ENCODE measurements at places on chromosomes 3 and 15.

DNA sequence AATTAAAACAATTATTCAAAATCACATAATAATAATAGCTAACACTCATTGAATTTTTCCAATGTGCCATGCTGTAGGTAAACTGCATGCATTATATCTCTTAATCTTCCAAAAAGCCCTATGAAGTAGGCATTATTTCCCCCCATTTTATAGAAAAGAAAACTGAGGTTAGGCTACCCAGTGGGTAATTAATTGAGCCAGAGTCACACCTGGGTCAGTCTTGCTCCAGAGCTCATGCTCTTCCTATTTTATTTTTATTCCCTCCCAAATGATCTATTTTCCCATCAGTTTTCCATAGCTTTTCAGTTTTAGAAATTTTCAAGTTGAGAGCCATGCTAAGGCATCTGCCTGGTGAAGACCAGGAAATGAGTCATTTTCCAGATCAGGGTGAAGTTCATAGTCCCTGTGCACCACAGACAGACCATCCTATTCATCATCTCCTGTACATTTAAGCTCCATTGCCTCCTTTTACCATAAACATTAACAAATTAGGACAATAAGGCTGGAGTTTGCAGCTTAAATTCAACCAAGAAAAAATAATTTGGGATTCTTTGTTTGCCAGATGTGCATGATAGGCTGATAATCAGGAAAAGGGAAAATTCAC is 417.3 kb downstream of the OTOL1 start:
- DNase-seq, result no peak

- DNase-seq, result no peak
These were observed 27.1 kb upstream of the GPR156 start for GRCh38 chr3:120311863-120312794.

GRCh38 chr3:130738241-130738640 is 8.4 kb downstream of the PIK3R4 start:
- no peak for DNase-seq

- DNase-seq, result no peak
These were observed 3.1 kb downstream of the APBA2 start for GRCh38 chr15:28888900-28889299.

DNA sequence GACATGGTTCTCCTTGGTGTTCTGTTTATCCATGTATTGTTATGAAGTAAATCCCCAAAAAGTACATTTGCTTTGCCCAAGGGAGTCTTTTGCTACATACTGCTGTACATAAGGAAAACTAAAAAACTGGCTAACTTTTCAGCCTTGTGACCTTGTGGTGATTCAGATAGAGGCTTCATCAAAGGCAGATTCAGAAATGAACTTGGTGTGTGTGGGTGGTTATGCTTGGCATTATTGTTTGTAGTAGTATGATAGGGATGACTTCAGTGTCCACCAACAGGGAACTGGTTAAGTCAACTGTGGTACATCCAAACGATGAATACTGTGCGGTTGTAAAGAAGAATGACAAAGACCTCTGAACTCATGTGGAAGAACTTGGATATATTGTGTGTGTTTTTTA is 75.6 kb upstream of the CHRNB4 start:
- no peak for DNase-seq

DNA sequence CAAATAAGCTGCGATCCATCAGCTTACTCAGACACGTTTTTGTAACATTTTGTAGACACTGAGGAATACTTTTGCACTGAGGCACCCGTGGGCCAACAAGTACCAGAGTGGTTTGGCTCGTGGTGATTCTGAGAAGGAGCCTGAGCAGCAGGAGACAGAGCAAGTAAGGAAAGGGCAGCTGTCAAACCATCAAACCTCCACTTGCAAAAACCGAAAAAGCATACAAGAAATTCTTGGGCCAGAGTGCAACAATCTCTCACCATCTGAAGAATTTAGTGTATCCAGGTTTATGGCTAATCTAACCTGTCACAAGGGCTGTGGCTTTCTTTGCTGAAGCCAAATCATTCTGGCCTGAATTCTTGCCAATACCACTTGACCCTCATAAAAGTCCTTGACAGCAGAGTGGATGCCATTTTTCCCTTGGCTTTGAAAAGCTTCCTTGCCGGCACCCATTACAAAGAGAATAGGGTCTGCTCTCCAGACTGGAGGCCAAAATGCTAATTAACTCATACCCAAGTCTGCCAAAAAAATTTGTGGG is 56.7 kb downstream of the MYO1E start:
- no peak for DNase-seq

GRCh38 chr3:107001635-107002034 is 375.6 kb upstream of the CCDC54 start:
- DNase-seq, result no peak

GRCh38 chr3:14514323-14514720 is 25.8 kb downstream of the GRIP2 start:
- DNase-seq, result no peak

DNA sequence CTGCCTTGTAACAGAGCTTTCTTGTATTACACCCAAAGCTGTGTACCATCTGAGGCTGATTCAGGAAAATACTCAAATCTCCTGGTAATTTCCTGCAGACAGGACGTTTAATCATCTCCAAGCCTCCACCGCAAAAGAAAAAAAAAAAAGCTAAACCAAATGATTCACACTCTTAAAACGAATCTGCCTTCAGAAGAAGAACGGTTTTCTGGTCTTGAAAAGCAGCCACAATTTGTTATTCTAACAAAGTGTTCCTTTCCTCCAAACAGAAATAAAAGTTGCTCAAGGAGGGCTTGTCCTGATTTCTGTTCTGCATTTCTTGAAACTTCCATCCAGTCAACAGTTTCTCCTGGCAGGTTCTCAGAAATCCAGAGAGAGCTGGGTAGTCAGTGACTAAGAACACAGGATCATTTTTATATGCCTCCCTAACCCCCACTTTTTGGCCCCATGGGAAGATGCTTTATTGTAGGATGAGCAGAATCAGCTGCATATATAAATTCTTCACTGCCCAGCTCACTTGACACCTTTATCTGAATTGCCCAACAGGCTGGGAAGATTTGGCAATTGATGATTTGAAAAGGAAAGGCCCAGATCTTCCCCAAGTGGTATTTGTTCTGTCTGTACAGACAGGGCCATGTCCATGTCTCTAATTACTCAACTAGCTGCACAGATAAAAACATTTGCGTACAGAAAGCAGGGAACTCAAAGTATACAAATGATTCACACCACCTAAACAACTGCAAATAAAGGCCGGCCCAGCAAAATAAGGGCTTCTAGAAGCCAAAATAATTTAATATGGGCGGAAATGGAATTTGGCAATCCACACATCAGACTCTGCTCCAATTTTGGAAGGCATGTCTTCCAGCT is 41.0 kb upstream of the PRICKLE2 start:
- DNase-seq, result no peak

DNA sequence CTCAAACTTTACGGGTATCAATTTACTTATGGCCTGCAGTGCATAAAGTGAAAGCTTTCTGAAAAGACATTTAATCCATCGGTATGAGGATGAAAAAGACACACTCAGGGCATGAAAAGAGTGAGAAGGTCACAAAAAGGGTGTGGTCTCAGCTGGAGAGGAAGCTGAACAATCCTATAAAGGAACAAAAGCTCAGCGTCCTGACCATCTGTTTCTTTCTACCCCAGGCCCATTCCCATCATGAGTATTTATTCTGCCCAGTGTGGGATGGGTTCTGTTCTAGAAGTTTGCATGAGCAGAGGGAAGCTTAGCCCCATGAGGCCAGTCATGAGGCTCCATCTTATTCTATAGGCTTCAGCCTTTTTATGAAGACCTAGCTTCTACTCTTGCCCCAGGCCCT is 144.6 kb downstream of the LPP start:
- DNase-seq, result no peak

GRCh38 chr15:96540283-96540682 is 209.8 kb downstream of the NR2F2 start:
- no peak for DNase-seq

- no peak for DNase-seq
These were observed 493.9 kb downstream of the NLGN1 start for GRCh38 chr3:173891272-173892100.

DNA sequence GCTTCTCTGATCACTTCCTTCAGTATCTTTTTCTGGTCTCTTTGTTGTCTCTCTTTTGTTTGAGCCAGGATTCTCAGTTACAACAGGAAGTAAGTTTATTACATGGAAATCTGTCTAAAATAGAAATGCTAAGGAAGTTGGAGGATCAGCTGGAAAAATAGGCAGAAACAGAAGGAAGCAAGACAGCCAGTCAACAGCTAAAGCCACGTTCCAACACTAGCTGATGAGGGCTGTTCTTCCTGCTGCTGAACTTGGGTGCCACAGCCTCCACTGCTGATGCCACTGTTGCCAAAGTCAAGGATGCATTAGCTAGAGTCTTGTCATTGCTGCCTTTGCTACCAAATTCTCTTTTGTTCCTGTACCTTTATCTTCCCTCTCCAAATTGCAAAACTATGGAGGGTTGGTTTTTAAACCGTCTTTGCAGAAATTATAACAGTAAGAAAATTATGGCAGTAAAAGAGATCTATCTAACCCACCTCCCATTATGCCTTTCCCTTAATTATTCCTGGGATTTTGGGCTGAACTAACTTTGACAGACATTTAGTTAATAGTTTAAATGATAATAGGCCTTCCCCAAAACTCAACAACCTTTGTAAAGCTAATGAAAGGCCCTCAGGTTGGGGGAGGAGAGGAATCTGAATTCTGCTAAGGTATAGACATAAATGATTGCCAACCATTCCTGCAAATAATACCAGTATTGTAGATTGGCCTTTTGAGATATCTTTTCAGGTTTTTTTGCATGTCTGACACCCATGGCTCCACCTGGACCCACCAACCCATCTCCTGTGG is 27.4 kb upstream of the OR5K4 start:
- no peak for DNase-seq

- DNase-seq, result no peak
These were observed 556 bp downstream of the PEX5L start for GRCh38 chr3:180036092-180036670.

GRCh38 chr15:36252146-36252711 is 327.2 kb upstream of the CDIN1 start:
- no peak for DNase-seq

DNA sequence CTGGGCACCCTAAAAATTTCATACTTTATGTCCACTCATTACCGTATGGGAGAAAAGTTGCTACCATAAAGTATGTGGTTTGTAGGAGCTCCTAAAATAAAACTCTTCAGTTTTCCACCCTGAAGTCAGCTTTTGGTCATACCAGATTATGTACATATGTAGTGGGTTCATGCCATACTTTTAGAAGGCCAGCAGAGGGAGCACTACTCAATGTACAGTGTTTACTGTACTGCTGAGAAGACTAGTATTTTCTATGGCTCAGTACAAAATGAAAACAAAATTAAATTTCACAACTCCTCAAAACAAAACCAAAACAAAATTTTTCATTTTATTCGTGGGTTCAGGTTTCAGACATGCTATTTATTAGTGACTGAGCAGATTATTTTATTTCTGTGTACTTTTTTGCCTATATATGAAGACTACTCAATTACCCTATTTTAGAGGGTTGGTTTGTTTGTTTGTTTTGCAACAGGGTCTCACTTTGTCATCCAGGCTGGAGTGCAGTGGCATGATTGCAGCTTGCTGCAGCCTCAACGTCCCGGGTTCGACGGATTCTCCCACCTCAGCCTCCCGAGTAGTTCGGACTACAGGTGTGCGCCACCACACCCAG is 24.3 kb downstream of the NXPE3 start:
- peak; percentile 82 for DNase-seq

DNA sequence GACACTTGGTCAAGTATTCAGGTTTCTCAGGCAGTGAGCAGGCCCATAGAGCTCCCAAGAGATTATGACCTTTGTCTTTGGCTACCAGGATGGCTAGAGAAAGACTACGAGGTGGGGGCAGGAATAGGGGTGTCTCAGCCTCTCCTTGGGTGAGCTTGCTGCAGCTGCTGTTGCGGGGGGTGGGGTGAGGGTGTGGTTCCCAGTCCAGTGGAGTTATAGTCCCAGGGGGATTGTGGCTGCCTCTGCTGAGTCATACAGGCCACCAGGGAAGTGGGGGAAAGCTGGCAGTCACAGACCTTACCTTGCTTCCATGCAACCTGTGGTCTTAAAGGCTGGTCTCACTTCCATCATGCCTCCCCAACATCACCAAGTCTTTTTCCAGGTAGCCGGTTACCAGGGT is 31.7 kb downstream of the ATP2C1 start:
- no peak for DNase-seq

DNA sequence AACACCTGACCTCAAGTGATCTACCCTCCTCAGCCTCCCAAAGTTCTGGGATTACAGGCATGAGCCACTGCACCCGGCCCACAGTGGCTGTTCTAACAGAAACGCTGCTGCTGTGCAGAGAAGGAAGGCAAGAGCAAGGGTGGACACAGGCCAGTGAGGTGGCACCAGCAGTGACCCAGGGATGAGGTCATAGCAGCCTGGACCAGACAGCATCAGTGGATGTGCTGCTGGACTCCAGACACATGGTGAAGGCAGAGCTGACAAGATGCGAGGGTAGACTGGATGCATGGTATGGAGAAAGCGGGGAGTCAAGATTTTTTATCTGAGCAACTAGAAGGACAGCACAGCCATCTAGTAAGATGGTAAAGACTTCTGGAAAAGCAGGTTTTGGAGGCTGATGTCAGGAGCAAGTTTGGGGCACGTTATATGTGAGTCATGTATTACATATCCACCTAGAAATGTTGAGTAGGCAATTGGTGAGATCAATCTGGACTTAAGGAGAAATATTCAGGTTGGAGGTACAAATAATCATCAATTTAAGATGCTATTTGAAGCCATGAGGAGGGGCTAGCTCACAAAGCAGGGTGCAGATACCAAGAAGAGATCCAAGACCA is 22.1 kb upstream of the TJP1 start:
- no peak for DNase-seq
